ENCODE measurements at places on chromosomes 12 and 14. TPM values are rescaled to one million over a fixed set of nuclear protein-coding genes. Genes with fewer than 3 reads are reported as not detected.

SLC16A7 gene
- 11.5 TPM for total RNA-seq

PTPRB gene
- 1.2 TPM for total RNA-seq

MUCL1 gene
- not detected for total RNA-seq

ACRBP gene
- total RNA-seq = 3.9 TPM

SRGAP1 gene
- 13.1 TPM for total RNA-seq

GZMH gene
- total RNA-seq = not detected

C14orf119 gene
- 67.2 TPM for total RNA-seq

MEG3 gene
- total RNA-seq = 0.74 TPM

LRRIQ1 gene
- total RNA-seq = 9.7 TPM

ETFRF1 gene
- 33.6 TPM for total RNA-seq

CNTN1 gene
- total RNA-seq = 25.2 TPM

SPIC gene
- total RNA-seq = not detected

NPAS3 gene
- 8.7 TPM for total RNA-seq

PRH2 gene
- not detected for total RNA-seq

RTL1 gene
- 1.5 TPM for total RNA-seq

ANKRD33 gene
- total RNA-seq = 0.62 TPM

PRB3 gene
- 0.26 TPM for total RNA-seq

SLC38A2 gene
- total RNA-seq = 204 TPM

FSCB gene
- total RNA-seq = not detected

LRFN5 gene
- 4.6 TPM for total RNA-seq

TMPRSS12 gene
- total RNA-seq = 0.45 TPM

DBX2 gene
- total RNA-seq = 0.10 TPM

MORN3 gene
- total RNA-seq = 0.80 TPM

TESPA1 gene
- total RNA-seq = not detected

PPP1R1A gene
- total RNA-seq = 43.3 TPM

SERPINA9 gene
- not detected for total RNA-seq

KRT78 gene
- 29.1 TPM for total RNA-seq

IL26 gene
- not detected for total RNA-seq
